ENCODE measurements at places on chromosomes 12 and 14.

DNA sequence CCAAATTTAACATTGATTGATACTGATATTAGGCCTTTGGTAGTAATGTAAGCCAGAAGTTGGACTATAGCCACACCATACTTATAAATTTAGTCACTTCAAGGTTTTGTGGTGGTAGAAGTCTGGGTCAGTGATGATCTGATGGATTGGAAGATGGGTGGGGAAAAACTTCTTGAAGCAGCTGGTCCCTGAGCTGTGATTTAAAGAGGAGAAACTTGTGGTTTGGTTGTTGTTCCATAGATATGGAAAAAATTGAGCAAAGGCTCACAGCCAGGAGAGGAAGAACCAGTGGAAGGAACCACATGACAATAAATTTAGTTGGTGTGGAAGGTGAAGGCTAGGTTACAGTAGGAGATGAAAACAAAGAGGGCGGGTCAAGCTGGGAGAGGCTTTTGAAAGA is 26.1 kb downstream of the PTHLH start:
- no peak for DNase-seq

GRCh38 chr14:75040507-75040906 is 10.8 kb downstream of the MLH3 start:
- DNase-seq = no peak

GRCh38 chr14:64681796-64682710 is 22.2 kb upstream of the PLEKHG3 start:
- DNase-seq = no peak

GRCh38 chr12:16593546-16593945 is 12.4 kb downstream of the LMO3 start:
- DNase-seq = no peak

DNA sequence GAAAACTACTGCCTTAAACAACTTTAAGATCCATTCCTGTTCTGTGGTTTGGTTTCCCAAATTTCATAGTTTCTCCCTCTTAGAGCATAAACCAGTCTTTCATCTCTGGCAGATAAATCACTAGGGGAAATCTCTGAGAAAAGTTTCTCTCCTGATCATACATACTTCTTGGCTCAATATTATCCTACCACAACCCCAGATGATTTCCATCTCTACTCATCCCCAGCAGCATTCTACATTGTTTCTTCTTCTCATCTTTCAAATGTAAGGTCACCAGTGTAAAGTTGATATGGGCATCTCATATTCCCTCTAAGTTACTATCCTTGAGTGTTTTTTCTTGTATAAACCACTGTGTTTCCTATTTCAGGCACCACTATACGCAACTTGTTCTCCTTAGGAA is 45.9 kb upstream of the PLEKHG7 start:
- DNase-seq = no peak

- no peak for DNase-seq
Observed at GRCh38 chr14:70982200-70982599, 74.9 kb downstream of the PCNX1 start.

DNA sequence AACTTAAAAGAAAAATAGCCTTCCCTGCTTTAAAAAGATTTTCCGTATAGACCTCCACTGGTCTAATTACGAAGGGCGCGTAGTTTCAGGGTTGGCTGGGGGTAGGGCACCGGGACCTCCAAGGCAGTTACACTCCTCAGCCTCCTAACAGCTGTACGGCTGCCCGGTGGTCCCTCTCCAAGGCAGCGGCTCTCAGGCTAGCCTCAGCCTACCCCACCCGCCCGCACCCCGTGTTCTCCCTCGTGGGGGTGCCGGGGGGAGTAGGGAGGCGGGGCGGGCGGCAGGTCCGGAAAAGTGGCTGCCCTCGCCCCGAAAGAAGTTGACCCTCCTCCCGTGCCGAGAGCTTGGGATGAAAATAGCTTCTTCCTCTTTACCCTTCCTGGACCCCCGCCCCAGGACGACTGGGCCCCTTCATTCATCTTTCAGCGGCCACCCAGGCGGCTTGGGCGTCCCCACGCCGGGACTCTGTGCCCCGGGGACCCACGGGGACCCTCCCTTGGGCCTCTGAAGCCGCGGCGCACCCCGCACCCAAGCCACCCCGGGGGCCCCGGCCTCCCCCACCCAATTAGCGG is 991 bp upstream of the RCOR1 start:
- DNase-seq = no peak

GRCh38 chr12:127257366-127257935 is 1009.5 kb upstream of the TMEM132C start:
- no peak for DNase-seq

- no peak for DNase-seq
Observed at GRCh38 chr12:117047810-117048584, 51.2 kb downstream of the TESC start.

GRCh38 chr14:34036319-34036766 is 85.5 kb upstream of the EGLN3 start:
- DNase-seq = no peak

- DNase-seq = no peak
Observed at GRCh38 chr14:22225516-22226140, 363.4 kb downstream of the DAD1 start.

DNA sequence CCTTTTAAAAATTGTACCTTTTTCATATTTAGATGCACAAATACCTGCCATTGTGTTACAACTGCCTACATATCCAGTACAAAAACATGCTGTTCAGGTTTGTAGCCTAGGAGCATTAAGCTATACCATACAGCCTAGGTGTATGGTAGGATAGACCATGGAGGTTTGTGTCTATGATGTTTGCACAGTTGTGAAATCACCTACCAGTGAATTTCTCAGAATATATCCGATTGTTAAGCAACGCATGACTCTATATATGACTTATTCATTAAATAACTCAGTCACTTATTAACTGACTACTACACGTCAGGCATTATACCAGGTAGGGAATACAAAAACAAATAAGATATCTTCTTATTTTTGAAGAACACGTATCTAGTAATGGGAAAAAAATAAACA is 26.2 kb upstream of the ETNK1 start:
- no peak for DNase-seq

DNA sequence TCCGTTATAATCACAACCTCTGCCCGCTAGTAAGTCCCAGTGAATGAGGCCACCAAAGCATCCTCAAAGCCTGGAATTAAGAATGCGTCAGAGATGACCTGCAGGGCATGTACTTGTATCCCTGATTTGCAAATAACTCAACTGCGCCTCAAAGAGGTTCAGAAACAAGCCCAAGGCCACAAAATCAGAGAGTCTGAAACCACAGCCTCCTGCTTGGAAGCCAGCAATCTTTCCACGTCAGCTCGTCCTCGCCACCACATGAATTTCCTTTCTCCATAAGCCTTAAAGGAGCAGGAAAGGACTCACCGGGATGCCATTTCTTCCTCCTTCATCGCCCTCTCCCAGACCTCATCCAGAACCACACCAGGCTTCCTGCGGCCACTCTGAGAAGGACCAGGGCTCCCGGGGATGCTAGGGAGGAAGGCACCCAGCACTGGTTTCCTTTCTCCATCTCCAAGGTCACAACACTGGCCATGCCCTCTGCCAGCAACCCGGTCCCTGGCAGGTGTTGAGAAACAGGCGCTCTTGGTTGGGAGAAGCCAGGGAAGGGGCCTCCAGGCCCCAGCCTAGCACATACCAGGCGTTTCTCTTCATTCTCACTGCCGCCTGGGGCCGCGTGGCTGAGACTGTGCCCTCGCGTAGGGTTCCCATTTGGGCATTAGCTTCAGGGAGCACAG is 191.2 kb upstream of the DIO3 start:
- DNase-seq = no peak

- no peak for DNase-seq
Observed at GRCh38 chr12:57146961-57147944, at the start of gene LRP1-AS. LRP1-AS (minus strand) TSS chr12:57147619.

- no peak for DNase-seq
Observed at GRCh38 chr12:114703060-114703493, 19.1 kb upstream of the TBX3 start.

- no peak for DNase-seq
Observed at GRCh38 chr14:100332797-100333196, 9.7 kb downstream of the SLC25A47 start.

DNA sequence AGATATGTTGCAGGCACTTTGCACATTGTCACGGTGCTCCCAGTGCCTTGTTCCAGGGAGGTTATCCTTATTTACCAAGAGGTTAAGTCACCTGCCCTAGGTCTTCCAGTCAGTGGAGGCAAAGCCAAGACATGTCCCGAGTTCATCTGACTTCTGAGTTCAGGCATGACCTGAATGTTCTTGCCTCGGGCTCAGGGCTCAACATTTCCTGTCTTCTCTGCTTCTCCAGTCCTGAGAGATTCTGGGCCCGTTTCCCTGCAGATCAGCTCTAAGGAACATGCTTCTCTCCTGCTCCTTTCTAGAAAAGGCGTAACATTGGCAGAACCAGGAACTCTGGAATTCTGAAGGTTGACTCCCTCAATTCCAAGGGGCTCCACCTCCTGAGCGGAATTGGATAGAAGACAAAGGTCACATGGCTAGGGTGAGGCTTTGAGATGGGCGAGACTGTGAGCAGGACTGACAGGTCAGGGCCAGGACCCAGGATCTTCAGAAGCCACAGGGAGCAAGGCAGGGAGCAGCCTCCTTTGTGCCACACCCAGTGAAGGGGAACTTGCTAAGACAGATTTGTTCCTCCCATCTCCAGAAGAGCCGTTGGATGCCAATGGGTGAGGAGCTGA is 19.9 kb downstream of the BDKRB2 start:
- DNase-seq = no peak

- DNase-seq = no peak
Observed at GRCh38 chr12:104352106-104352713, 48.7 kb downstream of the EID3 start.

- no peak for DNase-seq
Observed at GRCh38 chr14:68694516-68695235, 98.2 kb downstream of the ZFP36L1 start.

DNA sequence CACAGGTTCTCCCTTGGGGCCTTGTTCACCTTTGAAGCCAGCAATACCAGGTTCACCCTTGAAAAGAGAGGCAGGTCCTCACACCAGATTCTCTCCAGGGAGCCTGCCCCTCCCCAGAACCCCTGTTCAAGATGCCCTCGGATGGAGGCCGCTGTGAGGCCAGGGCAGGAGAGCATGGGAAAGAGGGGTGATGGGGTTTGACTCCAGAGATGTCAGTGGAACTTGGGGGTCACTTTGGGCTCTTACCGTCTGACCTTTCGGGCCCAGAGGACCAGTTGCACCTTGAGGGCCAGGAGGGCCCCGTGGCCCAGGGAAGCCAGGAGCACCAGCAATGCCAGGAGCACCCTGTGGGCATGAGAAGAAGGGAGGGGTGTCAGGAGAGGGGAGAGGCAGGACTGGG is 17.4 kb downstream of the COL2A1 start:
- DNase-seq = no peak

GRCh38 chr12:81094718-81095360 is 17.0 kb downstream of the ACSS3 start:
- DNase-seq = no peak

DNA sequence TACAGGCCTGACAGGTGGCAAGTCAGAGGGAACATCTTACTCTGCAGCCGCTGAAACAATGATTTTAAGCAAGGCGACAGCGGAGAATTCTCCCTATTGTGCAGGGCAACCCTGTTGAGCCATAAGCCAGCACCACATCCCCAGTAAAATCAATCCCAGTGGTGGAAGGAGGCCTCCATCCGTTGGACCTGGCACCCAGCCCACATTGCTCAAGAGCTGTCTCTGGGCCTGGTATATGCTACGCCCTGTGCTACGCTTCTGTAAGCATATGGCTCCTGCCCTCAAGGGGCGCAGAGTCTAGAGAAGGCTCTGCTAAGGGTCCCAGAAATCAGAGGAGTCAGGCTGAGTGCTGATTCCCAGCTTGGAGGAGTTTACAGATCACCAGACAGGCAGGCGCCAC is 265.5 kb downstream of the CACNA1C start:
- DNase-seq = no peak
